ENCODE measurements at places on chromosomes 2 and 18.
A peak's percentile ranks its signal among the peaks of the same experiment; 100 is the strongest.

DNA sequence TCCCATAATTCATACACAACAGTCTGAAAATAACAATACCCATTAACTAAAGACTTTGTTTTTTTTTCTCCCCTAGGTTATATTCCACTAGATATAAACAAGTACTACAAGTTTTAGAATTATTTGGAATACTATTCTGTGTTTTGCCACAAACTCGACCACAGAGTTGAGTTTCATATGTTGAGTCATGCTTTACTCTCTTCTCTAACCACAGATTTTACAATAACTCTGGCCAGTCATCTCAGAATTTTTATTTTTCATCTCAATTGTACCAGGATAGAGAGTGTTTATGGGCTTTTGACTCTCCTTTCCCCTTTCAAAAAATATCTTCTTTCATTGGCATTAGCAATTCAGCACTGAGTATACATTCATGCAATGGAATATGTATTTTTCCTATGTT is 348.7 kb upstream of the GALNT5 start:
- peak; percentile 40 for DNase-seq

DNA sequence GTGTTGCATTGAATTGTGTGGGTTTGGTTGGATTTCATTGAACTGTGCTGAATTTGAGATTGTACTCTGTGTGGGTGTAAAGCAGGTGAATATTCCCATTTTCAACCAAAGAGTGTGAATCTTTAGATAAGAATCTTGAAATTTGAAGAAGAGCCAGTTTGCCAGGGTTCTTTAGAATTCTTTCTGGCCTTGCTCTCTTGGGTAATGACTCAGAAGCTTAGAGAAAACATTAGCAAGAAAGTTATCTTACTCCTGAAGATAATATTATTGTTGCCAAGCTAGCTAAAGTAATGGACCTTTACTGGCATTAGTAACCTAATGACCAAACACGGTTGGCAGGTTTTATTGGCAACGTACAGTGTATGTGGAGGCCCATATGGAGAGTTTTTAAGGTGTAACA is 46.4 kb upstream of the SIX3 start:
- DNase-seq: no peak

GRCh38 chr2:189437926-189438325 is 3.3 kb upstream of the WDR75 start:
- DNase-seq: no peak

- no peak for DNase-seq
These were observed 458.0 kb upstream of the HS6ST1 start for GRCh38 chr2:128776461-128777195.

DNA sequence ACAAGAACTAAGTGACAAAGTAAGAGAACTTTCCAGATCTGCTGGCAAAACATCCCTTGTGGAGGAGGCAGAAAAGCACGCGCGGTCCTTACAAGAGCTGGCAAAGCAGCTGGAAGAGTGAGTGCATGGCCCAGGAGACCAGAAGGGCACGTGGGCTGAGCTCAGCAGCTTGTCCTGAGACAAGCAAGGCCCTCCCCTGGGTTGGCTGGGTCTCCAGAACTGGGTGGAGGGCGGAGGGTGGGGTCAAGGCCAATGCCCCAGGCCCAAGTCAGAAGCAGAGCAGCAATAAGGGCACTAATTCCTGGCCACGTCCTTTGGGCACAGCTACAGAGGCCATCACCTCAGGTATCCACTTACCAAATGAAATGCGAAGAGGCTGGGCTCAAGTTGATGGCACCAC is 110.6 kb upstream of the TTC39C start:
- no peak for DNase-seq

- DNase-seq: peak; percentile 21
These were observed 437.3 kb upstream of the NRP2 start for GRCh38 chr2:205245001-205245400.

- DNase-seq: no peak
These were observed 55.0 kb downstream of the LRP1B start for GRCh38 chr2:142075826-142076225.

- DNase-seq: no peak
These were observed 11.9 kb downstream of the PPP3R1 start for GRCh38 chr2:68240446-68240845.

- peak; percentile 60 for DNase-seq
These were observed 195.7 kb upstream of the SESTD1 start for GRCh38 chr2:179460181-179460929.

- no peak for DNase-seq
These were observed 510.8 kb downstream of the TRIB2 start for GRCh38 chr2:13227578-13227977.

- DNase-seq: no peak
These were observed 26.8 kb downstream of the ATP8B1 start for GRCh38 chr18:57776354-57776753.

GRCh38 chr2:235216901-235217300 is 265.1 kb downstream of the SH3BP4 start:
- peak; percentile 22 for DNase-seq

DNA sequence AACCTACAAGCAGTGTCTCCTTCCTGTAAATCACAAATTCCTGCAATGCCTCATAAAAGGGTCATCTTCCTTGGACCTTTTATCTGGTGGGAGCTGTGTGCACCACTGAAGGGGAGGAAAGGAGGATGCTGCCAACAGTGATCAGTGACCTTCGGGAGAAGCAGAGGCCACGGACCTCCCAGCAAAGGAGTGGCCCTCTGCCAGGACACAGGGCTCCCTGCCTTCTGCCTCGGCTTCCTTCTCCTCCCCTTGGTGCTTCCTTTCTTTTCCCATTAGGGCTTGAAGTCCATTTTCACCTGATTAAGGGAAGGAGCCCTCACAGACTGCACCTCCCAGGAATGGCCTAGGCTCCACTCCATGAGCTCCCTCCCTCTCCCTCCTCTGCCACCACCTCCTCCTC is 85.3 kb upstream of the ITGA6 start:
- DNase-seq: no peak

DNA sequence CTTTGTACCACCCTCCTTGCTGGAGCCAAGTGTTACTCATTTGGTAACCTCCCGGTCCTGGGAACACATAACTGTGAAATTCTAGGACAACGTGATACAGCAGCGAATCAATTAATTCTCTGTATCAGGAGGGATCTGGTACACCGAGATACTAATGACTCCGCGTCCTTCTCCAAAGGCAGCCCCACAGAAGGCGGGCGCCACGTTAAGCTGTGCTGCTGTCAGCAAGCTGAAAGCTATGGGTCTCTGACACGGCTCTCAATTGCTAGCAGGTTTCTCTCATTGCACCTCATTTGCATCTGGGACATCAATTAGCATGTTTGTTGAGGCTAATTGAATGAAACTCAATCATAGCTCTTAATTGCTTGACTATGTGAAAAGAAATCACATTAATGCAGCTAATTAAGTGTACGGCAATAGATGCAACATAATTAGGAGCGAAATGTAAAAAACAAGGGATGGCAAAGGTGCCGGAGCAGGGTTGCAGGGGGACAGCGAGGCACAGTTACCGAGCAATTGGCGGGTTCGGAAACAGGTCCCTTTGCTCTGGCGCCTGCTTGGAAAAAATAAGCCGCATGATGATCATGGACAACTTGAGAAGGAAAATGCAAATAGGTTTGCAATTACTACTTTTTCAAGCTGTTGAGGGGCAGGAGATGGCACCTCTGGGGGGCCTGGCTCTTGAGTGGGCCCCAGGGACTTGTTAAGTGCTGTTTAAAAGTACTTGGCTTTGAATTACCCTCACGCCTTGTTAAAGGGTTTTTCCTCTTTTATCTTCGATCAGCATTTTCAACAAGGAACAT is 264.2 kb downstream of the GBX2 start:
- no peak for DNase-seq

GRCh38 chr2:75553935-75554531 is 6.7 kb downstream of the EVA1A start:
- DNase-seq: no peak

DNA sequence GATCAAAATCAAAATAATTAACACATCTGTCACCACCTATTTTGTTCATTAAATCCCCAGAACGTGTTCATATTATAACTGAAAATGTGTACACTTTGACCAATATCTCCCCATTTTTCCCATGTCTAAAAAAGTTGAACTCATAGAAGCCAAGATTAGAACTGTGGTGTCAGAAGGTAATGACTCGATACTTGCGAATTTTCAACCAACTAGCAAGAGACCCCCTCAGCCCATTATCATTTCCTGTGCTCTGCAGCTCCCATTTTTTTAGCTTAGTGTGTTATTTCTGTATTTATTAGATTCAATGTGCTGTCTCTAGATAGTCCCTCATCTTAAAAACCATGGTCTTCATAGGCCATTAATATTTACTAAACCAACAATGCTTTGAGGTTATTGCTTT is 248.7 kb upstream of the PIK3C3 start:
- DNase-seq: no peak

DNA sequence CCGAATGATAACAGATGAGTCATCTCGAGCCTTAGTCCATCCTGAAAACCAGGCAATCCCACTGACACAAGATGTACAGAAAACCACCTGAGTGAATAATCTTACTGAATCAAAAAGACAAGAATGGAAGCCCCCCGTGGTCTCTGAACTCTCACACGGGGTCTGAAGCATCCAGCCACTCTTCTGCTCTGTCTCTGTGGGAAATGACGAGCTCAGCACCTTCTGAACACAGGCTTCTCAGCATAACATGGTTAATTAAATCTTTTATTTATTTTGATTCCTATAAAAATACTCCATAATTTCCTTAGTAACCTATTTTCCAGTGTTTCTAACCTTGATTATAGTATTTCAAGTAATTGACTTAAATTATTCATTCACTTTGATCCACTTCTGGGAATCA is 203.7 kb downstream of the TMEM163 start:
- DNase-seq: no peak

GRCh38 chr2:129797489-129798300 is 181.8 kb upstream of the RAB6C start:
- DNase-seq: no peak

DNA sequence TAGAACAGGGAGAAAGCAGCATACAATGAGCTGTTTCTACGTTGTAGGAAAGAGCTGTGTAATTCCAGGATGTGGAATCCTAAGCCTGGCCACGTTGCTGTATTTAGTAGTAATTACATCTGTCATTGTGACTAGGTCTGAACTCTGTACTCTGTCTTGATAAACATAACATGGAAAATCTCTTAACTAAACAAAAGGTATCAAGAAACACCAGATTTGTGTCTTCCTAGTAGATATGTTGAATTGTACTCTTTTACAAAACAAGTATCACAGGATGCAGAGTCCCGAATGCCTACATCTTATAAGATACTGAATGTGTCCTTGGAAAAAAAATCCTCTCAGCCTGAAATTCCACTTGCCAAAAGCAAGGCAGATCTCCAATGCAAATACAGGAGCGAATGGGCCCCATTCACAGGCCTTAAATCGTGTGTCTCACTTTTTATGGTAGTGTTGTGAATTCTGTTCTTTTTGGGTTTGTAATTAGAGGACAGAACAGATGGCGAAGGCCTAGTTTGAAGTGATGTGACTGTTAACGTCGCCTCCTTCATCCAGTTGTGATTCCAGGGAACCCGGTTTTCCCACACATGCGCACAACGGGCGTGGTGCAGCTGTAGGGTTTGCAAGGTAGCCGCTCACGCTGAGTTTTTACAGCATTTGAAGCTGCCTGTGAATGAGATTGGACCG is 246.5 kb downstream of the GBX2 start:
- DNase-seq: no peak

DNA sequence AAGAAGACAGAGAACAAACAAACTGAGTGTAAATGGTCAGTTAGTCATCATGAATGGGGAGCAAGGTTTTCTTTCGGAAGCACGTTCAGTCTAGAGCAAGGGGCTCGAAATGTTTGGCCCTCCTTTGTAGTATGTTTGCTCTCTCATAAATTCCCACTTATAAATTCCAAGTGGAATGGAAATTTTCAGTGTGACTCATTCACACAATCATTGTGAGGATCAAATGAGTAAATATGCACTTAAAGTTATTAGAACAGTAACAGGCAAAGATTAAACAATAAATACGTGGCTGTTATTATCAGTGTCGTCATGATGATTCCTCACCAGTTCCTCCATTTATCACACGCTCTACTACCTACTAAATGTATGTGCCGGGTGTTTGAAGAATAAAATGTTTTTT is 10.5 kb downstream of the CNGA3 start:
- no peak for DNase-seq

DNA sequence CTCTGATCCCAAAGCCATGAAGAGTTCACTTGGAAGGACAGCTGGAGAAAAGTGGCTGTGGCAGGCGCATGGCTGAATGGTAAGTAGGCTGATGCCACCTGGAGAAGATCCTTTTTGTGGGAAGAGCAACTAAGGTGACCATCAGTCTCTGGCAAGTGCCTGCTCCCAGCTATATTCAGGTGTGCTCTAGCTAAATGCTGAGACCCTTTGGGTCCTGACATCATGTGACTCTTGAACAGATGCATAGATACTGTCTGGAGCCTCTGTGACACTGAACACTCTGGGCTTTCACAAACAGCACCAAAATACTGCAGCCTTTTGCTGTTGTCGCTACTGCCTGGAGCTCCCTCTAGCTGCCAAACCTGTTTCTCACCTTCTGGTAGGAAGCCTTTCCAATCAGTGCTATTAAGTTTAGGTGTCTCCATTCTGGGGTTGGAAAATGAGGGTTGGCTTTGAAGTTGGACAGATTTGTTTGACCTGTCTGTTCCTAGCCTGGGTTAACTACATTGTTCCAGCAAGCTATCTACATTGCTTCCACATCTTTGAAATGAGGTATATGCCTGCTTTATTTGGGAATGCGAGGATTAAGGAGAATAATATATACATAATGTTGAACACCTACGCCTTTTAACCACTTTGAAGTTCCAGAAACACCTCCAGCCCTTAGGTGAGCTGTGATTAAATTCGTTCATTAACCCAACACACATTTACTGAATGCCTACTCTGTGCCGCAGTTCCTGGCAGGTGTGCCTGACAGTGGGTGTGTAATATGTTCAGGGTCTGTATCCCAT is 3.1 kb downstream of the EGR4 start:
- no peak for DNase-seq

- DNase-seq: no peak
These were observed 160.9 kb downstream of the MIB1 start for GRCh38 chr18:21901423-21901945.

- no peak for DNase-seq
These were observed 139.8 kb upstream of the NCK2 start for GRCh38 chr2:105604938-105605337.

GRCh38 chr2:76867854-76868253 is 654.3 kb downstream of the LRRTM4 start:
- no peak for DNase-seq

- DNase-seq: no peak
These were observed 757.7 kb upstream of the ID2 start for GRCh38 chr2:7924023-7924762.

DNA sequence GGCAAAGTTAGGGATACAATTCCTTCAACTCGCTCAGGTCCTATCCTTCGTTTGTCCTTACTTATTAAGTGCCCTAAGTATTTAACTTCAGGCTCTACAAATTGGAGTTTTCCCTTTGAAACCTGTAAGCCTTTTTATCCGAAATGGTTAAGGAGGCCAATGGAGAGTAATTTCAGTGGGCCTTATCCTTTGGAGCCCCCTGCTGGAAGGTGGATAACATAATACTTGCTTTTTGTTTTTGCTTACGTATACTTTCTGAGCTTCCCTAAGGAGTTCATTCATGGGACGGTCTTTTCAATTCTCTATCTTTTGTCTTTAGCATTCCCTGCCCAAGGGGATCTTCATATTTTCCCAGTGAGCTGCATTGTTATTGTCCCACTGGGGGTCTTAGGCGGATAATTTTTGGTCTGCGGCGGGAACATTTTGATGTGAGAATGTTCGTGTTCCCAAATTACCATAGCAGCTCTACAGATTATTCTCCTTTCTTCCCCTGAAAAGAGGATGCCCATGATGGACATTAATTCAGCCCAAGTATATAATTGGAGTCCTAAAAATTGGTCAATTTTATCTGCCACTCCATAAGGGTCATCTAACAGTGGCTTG is 34.4 kb upstream of the TRAPPC8 start:
- DNase-seq: peak; percentile 45

GRCh38 chr2:26816893-26817292 is 31.0 kb downstream of the CENPA start:
- DNase-seq: no peak
